CD8-positive, alpha-beta T cell (primary cell): ENCODE measurements at places on chromosomes 16 and 17.

DNA sequence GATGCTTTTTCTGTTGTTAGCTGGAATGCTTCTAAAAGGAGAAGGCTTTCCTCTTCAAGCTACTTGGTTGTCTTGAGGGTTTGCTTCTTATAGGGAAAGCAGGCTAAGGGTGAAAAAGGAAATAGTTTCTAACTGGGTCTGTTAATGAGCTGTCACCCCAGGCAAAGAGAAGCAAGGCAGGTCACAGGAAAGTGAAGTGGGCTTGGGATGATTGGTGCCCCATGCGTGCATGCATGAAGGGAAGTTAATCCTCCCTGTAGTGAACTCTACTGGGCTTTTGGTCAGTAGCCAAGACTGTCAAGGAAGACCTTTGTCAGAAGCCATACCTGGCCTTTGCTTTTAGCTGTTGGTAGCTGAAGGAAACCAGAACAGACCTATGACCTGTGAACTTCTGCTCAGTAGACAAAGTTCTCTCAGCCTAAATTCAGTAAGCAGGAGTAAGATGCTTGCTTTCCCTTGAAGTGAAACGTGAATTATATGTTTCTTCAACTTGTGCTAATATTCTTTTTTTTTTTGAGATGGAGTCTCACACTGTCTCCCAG lies 16.5 kb downstream of the TENT4B start:
- DNase-seq: no peak

GRCh38 chr17:17933775-17934174 lies 38.4 kb downstream of the TOM1L2 start:
- DNase-seq: no peak

DNA sequence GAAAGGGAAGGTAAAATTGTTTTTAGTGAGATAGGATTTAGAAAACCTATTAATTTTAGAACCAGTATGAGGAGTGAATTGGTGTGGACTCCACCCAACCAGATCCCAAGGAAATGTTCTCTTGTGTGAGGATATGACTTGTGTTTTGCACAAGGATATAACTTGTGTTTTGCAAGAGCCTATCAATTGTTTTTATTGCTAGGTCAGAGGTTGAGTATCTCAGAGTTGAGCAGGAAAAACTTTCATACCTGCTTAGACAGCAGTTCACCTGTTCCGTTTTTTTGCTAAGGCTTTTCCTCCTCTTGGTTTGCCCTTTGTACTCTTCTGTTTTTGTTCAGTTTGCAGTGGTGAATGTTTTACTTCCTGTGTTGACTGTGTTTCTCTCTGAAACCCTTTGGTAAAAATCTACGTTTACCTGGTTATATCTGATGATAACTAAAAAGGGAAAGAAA lies 5.1 kb downstream of the NBR1 start:
- DNase-seq: no peak

DNA sequence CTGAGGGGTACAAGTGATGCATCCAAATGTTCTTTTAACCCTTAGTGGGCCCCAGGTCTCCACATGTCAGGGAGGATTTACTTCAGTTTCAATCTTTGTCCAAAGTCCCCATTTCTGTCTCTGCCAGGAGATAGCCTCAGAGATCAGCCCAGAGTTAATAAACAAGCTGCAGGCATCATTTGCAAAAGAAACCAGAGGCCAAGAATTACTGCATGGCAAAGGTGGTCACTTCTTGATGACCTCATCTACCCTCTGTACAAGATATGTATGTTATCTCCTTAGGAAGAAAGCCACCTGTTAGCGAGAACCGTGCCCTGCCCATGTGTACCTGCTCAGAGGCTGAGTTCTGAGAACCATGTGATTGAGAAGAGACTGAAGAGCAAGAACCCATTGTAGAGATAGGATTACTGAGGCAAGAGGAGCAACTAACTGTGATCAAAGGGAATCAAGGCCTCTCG lies 40.3 kb downstream of the SALL1 start:
- no peak for DNase-seq

GRCh38 chr16:31010585-31011325 lies at the start of gene STX1B:
STX1B (minus strand) TSS chr16:31010638; CDS start chr16:31010396, 242 bp downstream.
- peak; percentile 64 for DNase-seq

- no peak for DNase-seq
Observed at GRCh38 chr17:71548540-71549190, 572.2 kb upstream of the SOX9 start.

GRCh38 chr17:63082273-63082861 lies 116.3 kb downstream of the TANC2 start:
- DNase-seq: no peak

- no peak for DNase-seq
Observed at GRCh38 chr16:27258241-27258734, 10.3 kb downstream of the NSMCE1 start.

DNA sequence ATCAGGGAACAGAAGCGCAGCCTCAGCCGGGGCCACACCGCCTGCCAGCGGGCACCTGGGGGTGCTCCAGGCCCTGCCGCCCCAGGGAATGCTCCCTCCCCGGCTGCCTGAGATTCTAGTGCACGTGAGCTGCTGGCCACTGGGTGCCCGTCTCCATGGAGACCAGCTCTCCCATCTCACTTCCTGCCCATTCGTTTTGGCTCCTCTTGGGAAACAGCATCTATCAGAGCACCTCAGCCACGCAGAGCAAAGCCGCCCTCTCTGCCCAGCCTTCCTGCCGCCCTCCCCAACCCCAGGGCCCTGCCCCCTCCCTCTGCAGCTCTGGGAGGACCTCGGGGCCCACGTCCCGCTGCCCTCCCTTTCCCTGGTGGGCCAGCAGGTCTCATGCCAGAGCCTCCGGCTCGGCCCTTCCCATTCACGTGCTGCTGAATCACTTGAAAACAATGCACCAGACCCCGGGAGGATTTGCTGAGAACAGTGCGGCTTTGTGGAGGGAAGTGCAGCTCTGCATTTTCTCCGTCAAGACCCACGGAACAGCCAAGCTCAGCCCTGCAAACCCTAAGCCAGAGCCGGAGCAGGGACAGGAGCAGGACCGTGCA lies 19.4 kb downstream of the CEP295NL start:
- DNase-seq: no peak

- no peak for DNase-seq
Observed at GRCh38 chr17:28926366-28926765, 23.5 kb upstream of the DHRS13 start.

GRCh38 chr16:65781363-65781762 lies 585.1 kb upstream of the CDH5 start:
- DNase-seq: no peak

DNA sequence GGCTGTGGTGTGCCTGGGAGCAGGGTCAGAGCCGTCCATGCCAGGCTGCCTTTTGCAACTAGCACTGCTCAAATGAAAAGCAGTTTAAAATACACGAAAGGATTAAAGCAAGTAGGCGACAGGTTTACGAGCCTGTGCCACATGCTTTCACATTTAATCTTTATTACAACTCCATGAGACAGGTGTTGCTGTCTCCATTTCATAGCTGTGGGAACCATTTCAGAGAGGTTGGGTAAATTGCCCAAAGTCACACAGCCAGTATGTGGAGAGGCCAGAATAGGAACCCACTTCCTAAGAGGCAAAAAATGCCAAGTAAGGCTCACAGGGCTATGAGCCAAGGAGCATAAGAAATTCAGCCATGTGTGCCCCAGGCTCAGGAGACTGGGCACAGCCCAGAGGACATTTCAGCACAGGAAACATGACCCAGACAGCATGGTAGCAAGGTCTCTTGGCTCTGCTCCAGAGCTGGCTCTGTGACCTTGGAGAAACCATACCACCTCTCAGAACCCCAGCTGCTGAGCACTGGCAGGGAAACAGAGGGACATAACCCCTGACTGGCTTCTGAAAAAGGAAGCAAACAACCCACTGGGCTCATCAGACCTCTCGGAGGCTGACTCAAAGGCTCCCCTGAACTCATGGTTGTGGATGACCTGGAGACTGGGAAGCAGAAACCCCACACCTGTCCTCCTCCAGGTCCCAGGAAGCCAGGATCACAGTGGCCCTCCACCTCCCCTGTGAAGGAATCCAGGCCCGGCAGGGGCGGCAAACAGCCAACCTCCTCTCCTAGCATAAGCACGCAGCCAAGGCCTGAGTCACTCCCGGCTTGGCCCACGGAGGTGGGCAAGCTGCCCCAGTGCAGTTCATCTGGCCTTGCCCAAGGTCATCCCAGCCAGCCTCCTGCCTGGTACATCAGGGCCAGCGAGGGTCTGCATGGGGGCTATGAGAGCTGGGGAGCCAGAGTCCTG lies 40.3 kb upstream of the MRPS23 start:
- DNase-seq: no peak

DNA sequence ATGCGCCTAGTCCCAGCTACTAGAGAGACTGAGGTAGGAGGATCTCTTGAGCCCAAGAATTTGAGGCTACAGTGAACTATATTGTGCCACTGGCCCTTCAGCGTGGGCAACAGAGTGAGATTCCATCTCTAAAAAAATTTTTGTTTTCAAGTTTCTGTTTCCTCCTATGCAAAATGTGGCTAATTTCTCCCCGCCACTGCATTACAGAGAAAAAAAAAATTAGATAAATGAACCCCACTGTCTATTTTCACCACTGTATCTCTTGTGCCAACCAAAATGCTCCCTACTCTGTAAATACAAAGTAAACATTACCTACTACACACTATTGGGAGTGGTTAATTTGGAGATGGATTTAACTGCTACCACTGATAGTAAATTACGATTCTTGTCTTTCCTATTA lies 2.0 kb downstream of the MARF1 start:
- DNase-seq: no peak

DNA sequence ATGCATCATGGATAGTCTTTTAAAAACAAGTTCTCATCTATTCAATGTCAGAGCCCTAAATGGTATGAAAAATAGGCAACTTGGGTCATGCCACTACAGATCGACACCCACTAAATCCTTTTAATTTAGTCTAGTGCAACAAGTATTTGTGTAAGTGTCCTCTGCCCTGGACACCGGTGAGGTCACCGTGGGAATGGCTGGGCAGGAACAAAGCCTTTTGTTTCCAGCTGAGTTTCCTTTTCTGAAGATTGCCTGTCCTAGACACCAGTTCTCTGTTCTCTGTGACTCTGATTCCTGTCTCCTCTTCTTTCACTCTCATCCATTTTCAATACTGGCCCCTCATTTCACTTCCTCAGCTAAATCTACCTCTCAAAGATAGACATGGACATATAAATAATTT lies 446.5 kb downstream of the MAF start:
- DNase-seq: no peak

DNA sequence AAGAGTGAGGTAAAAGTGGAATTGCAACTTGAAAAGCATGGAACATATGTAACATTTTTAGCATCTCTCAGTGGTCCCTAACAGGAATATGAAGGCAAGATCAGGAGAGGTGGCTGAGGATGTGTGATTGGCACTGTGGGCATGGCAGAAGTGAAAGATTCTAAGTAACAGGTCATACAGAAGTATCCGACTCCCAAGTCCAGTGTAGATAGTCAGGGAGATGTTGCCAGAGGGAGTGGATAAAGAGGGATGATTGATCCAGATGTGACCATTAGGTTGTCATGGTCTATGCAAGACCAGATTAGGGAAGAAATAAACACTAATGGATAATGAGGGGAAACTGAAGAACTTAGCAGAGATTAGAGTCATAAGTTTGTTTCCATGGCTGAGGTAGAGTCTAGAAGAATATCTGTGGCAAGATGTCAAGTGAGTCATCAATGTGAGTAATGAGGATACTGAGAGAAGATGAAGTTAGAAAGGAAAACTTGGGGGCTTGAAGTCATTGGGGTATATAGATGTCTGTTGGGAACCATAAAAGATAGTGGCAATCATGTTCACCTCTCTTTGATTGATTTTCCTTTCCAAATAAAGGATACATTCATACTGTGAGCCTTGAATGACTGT lies 23.9 kb upstream of the CAPNS2 start:
- no peak for DNase-seq

DNA sequence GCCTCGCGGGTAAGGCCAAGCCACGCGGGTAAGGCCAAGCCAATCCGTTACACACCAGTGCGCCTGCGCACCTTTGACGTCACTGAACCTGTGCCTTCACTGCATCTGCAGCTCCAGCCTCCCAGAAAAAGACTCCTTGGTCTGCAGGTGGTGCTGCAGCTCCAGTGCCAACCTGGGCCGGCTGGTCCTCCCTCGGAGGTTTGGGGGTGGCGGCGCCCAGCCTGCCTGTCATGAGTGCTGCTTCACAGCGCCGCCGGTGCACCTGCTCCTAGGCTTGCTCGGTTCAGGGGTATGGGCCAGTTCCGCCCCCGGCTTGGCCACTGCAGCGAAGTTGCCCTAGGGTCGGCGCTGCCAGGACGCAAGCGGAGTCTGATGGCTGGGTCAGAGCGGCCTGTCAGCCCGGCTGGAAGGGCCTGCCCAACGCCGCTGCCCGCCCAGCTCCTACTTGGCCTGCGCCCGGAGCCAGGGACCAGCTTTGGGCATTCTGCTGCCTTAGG lies 146.6 kb downstream of the USP22 start:
- DNase-seq: peak; percentile 52

DNA sequence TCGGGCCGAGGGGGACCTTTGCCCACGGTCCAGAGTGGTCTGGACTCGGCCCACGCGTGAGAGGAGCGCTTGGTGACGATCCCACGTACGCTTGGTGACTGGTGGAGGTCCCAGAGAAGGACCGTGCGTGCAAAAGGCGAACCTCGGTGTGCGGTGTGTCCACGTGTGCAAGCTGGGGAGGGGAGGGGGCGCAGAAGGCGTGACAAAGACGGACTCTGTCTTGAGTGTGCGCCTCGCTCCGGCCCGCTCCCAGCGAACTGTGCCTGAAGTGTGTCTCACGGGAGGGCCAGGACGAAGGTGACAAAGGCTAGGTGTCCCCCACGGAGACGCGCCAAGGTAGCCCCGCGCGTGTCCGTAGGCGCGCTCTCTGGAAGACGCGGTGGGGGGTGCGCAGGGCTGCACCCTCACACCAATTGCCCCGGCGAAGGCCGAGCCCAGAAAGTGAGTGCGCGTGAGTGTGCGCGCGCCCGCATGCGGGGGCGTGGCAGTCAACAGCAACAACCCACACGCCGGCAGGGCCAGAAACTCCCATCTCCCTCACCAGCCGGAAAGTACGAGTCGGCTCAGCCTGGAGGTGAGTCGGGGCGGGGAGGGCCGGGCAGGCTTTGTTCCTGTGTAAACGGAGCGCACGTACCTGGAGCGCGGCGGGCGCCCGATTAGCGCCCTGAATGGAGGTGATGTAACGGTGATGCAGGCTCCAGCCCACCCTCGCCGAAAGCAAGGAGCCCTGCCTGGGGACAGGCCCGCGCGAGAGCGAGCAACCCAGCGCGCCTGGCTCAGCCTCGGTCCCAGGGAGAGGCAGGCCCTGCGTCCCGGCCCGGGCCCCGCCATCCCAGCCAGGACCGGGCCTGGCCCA lies at the start of gene GPRC5C:
Gene GPRC5C, plus strand, starts transcription at position 521 of the 856 bp plus-strand sequence. CDS start 7,689 bp downstream, outside the sequence.
- peak; percentile 34 for DNase-seq

- no peak for DNase-seq
Observed at GRCh38 chr17:46195939-46196716, 2.9 kb upstream of the KANSL1 start.

DNA sequence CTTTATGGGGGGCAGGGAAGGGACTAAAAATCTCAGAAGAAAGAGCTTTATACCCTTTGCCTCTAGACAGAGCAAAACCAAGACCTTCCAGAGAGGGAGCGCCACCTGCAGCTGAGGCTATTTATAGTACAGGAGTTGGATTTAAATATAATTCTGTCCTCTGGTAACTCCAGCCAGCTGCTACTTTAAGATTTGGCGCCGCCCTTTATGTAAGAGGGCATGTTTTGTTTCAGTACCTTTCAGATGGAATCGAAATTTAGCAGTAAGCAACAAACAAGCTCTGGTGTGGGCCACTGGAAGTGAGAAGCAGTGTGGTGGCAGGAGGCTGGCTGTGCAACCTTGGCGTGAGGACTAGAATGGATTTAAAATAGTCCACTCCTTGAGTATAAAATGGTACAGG lies 5.2 kb upstream of the GUCY2D start:
- peak; percentile 47 for DNase-seq
